ELR (cell line): ENCODE measurements at places on chromosomes 5 and 9.

DNA sequence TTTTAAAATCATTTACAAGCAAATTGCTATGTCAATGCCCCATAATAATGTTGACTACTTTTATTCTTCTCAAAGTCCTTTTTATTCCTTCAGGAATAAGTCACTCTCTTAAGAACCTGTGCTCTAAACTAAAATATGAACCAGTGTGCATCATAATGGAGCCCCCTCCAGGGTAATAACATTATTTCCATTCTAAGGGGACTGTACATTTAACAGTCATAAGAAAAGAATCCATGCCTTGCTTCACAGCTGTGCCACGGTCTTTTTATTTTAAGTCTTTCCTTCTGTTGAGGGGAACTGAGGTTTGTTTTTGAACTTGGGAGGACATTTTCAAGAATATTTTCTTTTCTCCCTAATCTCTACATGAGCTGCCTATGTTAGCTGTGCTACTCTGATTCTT is 297.6 kb downstream of the MAN2A1 start:
- peak; percentile 30 for DNase-seq

DNA sequence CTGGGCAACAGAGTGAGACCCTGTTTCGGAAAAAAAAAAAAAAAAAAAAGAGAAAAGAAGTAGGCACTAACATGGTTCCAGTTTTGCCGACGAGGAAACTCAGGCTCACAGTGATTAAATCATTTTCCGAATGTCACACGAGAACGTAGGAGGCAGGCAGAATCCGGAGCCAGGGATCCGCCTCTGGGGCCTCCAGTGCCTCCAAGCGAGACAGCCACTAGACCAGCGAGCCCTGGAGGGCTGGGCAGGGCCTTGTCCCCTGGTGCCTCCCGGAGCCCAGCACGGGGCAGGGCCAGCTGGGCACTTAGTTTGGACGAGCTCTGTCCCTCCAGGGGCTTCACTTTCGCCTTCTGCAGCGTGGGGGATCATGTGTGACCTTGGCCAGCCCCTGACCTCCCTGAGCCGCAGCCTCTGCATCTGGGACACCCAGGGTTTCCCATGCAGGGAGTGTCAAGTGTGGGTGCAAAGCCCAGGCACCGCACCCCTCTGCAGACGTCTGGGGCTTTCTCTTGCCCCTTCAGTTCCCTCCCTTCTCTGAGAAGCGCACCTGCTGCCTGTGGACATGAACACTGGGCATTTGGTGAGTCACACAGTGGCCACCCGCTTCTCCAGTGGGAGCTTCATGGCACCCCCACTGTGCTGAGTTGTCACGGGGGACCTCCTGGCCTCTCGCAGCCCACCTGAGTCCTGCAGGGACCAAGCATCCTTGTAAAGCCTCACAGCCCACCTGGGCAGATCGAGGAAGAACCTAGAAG is 80.3 kb downstream of the RXRA start:
- no peak for DNase-seq

DNA sequence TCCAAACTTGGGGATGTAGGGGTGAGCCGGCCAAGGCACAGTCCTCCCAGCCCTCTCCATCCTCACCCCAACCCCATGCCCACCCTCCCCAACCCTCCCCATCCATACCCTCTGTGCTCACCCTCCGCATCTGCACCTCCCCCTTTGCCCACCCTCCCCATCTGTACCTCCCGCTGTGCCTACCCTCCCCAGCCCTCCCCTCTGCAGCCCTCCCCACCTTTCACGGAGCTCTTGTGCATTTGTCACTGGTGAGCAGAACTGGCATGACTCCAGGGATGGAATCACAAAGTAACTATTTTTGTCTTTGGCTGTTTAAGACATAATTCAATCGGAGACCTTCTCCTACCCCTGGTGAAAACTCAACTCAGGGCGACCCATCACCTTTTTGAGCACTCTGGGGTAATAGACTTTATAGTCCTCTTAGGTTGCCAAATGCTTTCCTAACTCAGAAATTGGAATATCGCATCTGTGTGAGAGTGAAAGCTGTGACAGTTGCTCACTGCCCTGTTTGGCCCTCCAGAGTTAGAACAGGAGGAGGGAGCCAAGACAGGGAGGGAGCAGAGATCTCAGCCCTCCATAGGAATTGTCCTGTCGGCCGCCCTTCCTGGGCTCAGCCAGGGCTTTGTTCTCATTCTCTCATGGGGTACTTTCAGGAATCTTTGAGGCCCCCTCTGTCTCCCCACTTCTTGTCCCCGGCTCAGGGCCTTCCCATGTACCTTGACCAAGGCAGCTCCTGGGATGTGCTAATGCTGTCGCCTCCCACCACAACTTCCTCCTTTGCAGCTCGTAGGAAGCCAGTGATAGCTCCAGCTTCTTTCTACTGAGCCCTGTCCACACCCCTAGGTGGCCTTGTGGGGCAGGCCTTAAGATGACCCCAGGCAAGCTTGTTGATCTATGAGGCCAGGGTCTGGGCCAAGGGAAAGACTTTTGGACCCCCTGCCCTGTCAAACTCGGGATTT is 36.2 kb downstream of the OTULIN start:
- DNase-seq: no peak

- peak; percentile 27 for DNase-seq
Observed at GRCh38 chr5:132775476-132775961, 1.5 kb downstream of the SEPTIN8 start.

DNA sequence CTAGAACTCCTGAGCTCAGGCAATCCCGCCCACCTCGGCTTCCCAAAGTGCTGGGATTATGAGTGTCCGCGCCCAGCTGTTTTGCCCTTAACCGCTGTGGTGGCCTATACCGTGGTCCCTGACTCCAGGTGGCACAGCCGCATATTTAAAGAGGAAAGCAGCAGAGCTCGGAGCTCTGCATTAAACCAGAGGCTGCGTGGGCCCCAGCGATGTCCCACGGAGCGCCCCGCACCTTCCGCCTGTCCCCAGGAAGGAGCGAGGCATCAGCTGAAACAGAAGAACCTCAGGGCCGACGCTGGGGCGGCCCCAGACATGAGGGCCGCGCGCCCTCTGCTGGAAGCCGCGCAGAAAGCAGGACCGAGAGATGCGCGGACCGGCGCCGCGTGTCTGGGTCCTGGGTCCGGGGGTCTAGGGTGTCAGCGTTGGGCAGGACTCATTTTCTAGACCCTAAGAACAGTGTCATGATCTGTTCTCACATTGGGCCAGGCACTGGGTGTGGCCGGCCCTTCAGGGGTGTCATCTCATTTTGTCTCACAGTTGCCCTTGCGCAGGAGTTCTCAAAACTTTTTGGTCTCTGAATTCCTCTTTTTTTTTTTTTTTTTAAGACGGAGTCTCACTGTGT is 37.7 kb downstream of the LAMC3 start:
- peak; percentile 78 for DNase-seq

GRCh38 chr9:36864491-36865410 is 169.3 kb downstream of the PAX5 start:
- no peak for DNase-seq

- DNase-seq: peak; percentile 85
Observed at GRCh38 chr5:98050583-98050982, 722.9 kb upstream of the RGMB start.

- no peak for DNase-seq
Observed at GRCh38 chr9:431701-432100, 217.0 kb downstream of the DOCK8 start.

DNA sequence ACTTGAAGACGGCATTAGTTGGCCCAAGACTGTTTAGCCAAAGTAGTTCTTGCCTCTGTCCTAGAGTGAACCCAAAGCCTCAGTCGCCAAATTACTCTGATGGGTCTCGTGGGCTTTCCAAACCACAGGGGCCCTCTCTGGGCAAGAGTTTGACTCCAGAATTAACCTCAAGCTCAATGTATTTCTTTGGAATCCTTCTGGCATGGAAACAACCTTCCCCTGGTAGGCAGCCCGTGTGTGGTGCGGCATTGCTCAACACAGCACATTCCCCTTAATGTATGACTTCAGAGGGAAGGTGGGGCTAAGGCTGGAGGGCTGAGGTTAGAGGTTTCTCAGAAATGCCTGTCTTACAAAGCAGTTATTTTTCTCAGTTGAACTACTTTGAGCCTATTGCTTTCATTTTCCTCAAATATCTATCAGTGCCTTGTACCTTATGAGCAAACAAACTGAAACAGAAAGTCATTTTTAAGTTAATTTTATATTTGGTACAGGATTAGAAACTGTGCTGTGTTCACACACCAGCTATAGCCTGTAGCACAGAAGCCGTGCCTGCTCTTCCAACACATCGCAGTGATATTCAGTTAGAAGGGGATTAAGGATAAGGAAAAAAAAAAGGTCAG is 123.9 kb upstream of the HAPLN1 start:
- peak; percentile 13 for DNase-seq

DNA sequence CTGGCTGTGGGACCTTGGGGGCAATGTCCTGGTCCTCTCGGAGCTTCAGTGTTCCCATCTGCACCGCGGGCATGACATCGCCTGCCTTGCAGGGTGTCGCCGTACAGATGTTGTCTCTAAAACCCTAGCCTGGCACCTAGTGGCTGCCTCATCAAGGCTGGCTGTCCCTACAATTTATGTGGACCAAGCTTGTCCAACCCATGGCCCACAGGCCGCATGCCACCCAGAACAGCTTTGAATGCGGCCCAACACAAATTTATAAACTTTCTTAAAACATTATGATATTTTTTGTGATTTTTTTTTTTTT is 18.3 kb upstream of the ASS1 start:
- no peak for DNase-seq

- peak; percentile 78 for DNase-seq
Observed at GRCh38 chr9:131382850-131383729, 10.8 kb upstream of the PRRC2B start.

GRCh38 chr9:77750981-77751340 is 102.8 kb upstream of the GNA14 start:
- DNase-seq: no peak

DNA sequence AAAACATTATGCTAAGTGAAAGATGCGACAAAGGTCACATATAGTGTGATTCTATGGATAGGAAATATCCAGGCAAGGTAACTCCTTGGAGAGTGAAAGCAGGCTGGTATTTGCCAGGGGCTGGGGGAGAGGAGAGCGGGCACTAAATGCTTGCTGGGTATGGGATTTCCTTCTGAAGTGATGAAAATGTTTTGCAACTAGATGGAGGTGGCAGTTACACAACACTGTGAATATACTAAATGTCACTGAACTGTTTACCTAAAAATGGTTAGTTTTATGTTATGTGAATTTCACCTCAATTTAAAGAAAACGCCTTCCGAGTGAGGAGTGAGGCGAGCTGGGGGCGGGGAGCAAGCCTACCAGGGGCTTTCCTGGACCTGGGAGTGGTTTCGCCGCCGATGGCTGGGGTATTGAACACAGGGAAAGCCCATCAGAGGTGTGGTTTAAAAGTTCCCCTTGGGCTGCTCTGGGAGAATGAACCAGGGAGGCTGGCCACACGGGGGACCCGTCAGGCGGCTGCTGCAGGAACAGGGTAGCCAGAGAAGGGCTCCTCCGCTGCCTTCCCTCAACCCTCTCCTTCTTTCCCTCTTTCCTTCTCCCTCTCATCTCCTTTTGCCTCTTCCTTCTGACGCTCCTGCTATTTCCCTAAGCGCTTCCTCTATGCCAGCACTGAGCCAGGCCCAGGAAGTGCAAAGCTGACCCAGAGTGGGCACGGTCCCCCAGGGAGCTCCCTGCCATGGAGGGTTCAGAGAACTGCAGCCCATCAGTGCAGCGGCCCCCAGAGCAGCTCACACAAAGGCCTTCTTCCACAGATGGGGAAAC is 4.9 kb downstream of the AKNA start:
- DNase-seq: no peak

DNA sequence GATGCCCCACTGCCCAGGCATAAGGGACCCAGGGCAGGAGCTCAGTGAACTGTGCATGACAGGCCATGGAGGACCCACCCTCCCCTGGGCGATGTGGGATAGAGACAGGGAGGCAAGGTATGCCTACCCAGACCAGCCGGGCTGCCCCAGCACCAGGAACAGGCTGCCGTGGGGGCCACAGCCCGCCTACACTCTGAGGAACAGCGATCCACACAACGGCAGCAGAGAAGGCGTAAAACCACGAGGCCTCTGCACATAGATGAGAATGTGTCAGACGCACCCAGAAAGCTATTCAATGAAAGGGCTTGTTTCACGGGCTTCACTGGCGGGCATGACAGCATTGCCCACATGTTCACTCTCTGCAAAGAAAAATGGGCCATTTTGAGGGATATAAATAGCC is 49.5 kb downstream of the SEMA4D start:
- no peak for DNase-seq

DNA sequence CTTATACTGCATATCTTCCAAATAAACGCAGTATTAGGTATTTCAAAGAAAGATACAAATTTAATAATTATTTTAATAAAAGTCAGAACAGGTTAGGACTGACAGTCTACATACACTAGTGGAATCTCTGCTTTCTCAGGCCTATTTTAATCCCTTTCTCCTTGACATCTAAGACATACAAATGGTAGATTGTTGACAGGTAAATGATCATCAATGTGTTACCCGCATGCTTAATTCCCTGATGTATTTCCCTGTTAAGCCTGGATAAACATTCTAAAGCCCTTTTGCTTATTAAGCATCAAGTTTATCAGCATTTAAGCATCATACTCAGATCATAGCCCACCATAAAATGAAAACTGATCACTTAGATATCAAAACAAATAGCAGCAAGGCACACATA is 576.7 kb downstream of the PTPRD start:
- no peak for DNase-seq

- no peak for DNase-seq
Observed at GRCh38 chr5:154447089-154447725, 1.4 kb downstream of the SAP30L start.

GRCh38 chr5:119355685-119356611 is at the start of gene TNFAIP8:
Gene TNFAIP8 (plus strand): TSS chr5:119356019. CDS start chr5:119356091, 72 bp downstream.
- peak; percentile 72 for DNase-seq
